ENCODE measurements at places on chromosomes 3 and 15. TPM values are rescaled to one million over a fixed set of nuclear protein-coding genes. Genes with fewer than 3 reads are reported as not detected.

DNA sequence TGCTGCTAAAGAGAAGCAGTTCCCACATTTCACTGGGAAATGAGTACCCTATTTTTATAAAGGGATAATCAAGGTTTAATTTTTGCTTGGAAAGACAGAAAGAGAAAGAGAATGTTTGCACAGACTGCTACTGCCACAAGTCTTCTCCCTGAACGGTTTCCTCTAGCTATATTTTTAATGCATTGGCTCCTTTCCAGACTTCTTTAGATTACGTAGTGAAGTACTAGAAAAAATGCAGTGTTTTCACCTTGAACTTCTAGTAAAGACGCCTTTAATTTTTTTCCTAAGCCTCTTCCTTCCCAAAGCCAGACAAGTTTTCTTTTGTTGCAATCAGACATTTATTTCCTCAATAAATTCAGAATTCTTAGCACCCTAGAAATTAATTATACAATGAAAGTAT, 248.3 kb upstream of the CCDC54 start:
- no peak for DNase-seq

DNA sequence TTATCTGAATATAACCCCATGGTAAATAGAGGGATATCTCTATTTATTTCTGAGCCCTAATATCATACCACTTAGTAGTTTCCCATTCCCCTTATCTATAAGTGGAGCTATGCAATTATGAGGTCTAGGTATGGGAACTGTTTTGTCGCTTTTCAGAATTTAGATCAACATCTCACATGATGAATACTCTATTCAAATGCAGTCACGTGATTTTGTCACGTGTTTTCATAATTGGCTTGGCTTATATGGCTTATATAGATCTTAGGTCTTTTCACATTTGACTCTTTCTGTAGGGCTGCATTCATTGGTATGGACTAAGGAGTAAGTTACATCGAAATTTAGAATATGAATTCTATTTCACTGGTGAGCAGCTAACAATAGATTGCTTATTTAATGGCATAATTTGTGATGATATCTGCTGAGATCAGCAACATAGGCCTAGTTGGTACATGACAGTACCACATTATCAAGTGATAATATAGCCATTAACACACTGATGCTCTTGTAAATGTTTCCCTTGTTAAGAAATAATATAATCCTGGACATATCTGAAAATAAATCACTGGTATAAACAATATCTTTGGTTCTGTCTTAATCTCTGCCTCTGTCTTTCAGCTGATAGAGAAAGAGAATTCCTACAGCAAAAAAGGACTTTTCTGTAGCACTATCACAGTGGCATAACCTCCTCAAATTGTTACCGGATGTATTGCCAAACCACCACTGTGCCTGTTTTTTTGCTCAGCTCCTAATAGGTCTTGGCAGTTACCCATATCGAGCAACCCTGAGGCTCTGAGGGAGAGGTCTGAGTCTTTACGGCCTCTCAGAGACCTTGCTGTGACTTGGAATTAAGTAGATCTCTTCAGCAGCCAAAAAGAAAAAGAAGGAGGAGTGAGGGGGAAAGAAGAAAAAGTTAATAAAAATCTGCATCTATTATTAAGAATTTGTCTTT, 357.1 kb downstream of the ZPLD1 start:
- no peak for DNase-seq

- no peak for DNase-seq
These were observed 12.1 kb downstream of the GALNT15 start for GRCh38 chr3:16186565-16186964.

DNA sequence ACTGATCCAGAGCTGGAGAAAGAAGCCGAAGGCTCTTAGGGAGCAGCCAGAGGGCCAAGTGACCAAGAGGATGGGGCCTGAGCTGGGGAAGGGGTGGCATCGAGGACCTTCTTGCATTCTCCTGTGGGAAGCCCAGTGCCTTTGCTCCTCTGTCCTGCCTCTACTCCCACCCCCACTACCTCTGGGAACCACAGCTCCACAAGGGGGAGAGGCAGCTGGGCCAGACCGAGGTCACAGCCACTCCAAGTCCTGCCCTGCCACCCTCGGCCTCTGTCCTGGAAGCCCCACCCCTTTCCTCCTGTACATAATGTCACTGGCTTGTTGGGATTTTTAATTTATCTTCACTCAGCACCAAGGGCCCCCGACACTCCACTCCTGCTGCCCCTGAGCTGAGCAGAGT, 9.5 kb downstream of the CHRD start:
- no peak for DNase-seq

GRCh38 chr15:34436126-34436955, 1.3 kb downstream of the GOLGA8A start:
- peak; percentile 25 for DNase-seq

- DNase-seq: no peak
These were observed 13.4 kb upstream of the BRPF1 start for GRCh38 chr3:9718118-9718517.

GRCh38 chr3:156303001-156303707, 182.8 kb downstream of the KCNAB1 start:
- no peak for DNase-seq

The CADPS gene
- not detected for total RNA-seq

- DNase-seq: no peak
These were observed 55.0 kb downstream of the TMEM39A start for GRCh38 chr3:119408243-119408950.

- DNase-seq: no peak
These were observed 188.5 kb upstream of the TLE3 start for GRCh38 chr15:70286113-70286806.

DNA sequence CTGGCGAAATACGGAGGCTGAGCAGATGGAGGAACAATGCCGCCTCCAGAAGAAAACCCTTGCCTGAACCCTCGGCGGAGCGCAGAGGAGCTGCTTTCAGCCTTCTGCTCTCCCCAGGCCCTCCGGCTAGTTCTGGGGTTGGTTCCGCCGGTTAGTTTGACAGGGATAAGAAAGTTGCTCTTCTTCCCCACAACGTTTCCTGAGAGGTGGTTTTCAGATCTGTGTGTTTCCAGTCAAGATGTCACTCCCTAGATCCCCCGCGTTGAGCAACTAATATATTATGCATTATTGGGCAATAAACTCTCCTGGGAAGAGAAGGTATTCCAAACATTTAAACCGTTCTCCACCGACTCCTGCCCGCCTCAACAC, 551 bp downstream of the NLGN1 start:
- no peak for DNase-seq

The PRR23A gene
- not detected for total RNA-seq

- DNase-seq: no peak
These were observed 33.9 kb upstream of the MEIS2 start for GRCh38 chr15:37134244-37134643.

The SLC22A14 gene
- total RNA-seq: not detected

- DNase-seq: no peak
These were observed 38.0 kb downstream of the TMEM41A start for GRCh38 chr3:185460719-185461350.

The WDR72 gene
- not detected for total RNA-seq

GRCh38 chr15:68930268-68931022, at the start of gene SPESP1:
Gene SPESP1, plus strand, starts transcription at chr15:68930525. Its CDS starts 129 bp downstream, at chr15:68930654.
- DNase-seq: peak; percentile 9

DNA sequence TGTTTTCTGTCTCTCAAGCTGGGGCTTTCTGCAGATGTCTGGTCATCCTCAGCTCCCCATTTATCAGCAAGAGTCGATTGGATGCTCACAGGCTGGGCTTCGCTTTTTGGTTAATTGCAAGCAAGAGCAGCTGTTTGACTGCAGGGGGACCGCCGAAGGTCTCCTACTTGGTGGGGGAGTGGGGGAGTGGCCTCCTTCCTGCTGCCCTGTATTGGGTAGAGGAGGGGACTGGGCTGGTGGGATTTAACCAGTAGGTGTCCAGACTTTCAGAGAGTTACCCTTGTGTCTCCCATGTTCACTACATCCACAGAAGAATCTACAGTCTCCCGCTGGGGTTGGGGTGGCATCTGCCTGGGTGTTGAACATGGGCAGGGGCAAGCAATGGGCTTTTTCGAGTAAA, 78.7 kb downstream of the PLXNA1 start:
- DNase-seq: no peak

DNA sequence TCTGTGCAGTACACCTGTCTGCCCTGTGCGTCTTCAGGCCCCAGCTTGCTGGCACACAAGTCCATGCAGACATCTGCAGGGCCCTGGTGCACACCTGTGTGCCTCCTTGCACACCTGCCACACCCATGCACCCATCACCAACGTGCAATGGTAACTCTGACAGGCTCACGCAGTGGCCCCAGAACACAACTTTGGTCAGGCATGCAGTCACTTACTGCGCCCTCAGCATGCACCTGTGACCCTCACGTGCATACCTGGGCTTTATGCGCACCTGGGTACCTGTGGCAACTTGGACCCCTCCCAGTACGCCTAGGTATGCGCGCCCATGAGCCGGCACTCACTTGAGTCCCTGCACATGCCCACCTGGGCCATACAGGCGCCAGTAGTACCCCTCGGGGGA, 1.7 kb downstream of the PLXND1 start:
- peak; percentile 25 for DNase-seq

The ARNT2 gene
- total RNA-seq: not detected

The IMPG2 gene
- 0.81 TPM for total RNA-seq

DNA sequence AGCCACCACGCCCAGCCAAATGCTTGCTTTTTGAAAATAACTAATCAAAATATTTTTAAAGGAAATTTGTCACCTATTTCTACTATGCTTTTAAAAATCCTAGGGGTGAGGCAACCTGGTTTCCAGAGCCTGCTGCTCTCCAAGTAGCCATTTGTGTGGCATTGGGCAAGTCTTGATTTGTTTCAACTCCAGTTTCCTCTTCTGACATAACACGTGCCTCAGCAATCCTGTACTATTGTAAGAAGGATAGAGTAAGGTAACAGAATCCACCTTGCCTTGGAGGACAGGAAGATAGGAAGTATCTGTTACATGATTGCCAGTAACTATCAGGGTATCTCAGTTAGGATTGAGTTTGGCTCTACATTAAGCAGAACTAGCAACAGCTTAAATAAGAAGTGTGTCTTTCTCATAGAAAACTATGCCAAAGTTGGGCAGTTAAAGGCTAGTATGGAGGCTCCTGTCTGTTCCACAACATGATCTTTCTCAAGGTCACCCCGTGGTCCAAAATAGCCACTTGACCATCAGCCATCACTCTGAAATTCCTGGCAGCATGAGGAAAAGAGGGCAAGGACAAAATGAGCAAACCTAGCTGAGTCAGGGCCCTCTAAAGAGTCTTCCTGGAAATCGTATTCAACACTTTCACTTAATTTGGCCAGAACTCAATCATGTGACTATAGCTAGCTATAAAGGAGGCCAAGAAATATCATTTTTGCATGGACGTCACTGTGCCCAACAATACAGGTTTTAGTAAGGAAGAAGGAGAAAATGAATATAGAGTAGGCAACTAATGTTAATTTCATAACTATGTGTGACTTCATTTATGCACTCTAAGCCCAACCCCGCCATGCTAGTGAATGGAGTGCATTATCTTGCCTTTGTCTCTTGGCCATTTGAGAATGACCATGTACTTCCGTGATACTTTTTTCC, 66.1 kb downstream of the HMG20A start:
- DNase-seq: no peak

GRCh38 chr3:82581350-82581749, 819.9 kb upstream of the GBE1 start:
- no peak for DNase-seq

DNA sequence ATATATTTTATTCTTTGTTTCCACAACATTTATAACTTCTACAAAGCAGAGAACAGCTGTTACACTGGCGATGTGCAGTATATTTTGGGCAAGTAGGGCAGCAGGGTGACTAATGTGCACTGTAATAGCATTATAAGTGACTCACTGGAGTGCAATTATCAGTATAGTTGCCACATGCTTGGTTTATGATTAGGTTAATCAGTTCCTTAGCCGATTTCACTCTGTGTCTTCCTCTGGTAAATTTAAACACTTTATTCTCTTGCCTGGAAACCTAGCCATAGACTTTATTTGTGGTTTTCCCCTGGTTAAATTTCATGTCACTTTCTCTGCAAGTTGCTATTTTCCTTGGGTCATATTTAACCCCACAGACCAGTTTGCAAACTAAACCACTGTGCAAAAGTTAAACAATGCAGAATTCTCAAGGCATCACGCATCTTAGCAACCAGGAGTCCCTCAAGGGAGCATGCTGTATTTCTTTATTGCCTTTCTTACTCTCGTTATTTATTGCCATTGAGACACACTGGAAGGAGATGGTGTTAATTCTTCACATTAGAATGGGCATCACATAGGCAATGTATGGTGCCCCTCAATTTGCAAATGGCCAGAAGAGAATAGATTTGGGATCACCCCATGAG, 690.2 kb upstream of the DPPA4 start:
- DNase-seq: no peak

DNA sequence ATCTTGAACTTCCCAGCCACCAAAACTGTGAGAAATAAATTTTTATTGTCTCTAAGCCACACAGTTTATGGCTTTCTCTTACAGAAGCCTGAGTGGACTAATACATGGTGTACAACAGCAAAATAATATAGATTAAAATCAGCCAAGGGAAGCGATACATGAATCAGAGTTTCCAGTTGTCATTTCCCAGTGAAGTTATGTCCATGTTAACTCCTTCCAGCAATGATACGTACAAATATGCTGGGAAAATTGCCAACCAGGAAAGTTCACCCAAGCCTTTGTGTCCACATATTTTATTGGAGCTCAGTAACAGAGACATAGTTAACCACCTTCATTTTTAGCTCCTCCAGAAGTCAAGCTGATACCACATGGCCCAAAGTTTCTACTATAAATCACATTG, 280.9 kb upstream of the KCNMB2 start:
- DNase-seq: no peak

The PLSCR2 gene
- 0.72 TPM for total RNA-seq

The C3orf22 gene
- total RNA-seq: not detected

DNA sequence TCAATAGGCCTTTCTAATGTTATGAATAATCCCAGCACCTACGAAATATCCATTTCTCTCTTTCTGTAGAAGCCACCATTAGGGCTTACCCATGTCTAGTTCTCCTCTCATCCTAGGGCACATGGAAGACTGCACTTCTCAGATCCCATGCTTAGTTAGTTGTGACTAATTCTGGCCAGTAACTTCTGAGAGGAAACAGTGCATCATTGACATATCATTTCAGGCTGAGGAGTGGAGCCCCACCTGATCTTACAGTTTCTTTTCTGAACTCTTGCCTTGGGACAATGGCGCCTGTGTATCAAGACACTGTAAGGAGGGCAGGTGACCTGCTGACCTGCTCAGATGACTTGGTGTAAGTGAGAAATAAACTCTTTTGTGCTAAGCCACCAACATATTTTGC, 39.4 kb upstream of the TBL1XR1 start:
- no peak for DNase-seq

DNA sequence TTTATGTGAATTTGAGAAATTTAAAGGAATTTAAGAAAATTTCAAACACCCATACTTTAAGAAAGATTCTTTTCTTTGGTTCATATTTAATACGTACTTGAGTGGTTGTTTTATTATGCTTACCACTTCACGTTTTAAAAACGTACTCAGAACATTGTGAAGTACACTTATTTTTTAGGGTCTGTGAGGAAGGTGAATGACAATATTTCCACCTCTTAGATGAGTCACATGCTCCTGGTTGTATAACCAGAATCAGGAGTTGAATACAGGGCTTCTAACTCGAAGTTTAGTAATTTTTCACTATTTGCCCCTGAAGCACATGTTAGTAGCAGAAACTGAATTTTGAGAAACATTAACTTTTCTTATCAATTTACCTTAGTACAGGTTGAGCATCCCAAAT, 7.5 kb downstream of the SKIL start:
- DNase-seq: no peak

- peak; percentile 43 for DNase-seq
These were observed 21.0 kb upstream of the CA12 start for GRCh38 chr15:63402498-63403253.
